ENCODE measurements at places on chromosomes 1 and 21.

- DNase-seq: no peak
Observed at GRCh38 chr1:202561726-202562443, 148.4 kb downstream of the SYT2 start.

GRCh38 chr1:51551081-51551480 is 32.0 kb upstream of the EPS15 start:
- DNase-seq: no peak

DNA sequence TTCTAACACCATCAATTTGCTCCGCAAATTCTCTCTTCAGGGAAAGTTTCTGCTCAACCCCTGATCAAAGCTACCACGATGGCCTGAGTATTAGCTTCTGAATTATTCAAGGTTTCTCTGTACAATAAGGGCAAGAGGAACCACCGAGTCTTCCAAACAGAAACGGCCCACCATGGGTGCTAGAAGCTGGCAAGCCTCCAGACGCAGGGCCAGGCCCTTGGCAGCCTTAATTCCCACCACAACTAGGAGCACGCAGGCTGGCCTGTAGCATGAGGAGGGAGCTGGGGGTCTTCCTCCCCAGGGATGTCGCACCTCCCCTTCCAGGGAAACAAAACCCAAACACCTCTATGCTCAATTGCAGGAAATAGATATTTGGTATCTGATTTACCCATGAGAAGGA is 11.1 kb downstream of the RSPH1 start:
- DNase-seq: no peak

DNA sequence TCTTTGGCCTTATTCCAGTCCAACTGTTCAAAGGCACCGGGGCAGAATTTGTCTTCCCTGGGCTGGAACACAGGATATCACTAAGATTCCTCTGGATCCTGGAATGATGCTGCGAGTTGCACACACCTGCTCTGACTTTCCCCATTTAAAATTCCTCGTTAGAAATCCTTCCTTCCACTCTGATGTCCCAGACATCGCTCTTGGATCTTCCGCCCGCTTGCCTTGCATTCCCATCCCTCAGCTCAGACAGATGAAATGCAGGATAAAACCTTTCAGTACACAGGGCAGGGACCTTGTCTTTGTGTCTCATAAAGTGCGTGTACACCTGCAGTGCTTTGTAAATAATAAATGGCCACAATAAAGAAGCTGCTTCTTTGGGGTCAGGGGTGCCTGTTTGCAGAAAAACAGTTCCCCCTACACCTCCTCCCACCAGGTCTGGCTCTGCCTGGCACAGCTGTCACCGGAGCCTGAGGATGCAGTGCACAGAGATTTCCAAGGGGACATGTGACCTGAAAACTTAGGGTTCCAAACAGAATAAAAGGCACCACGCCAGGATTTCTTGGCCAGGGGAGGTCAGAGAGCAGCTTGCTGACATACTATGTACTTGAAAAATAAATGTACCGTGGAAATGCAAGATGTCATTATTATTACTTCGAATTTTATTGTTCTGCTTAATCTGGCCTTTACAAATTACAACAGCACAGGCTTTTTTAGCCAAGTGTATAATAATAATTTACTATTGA is 62.9 kb upstream of the SYT6 start:
- no peak for DNase-seq

DNA sequence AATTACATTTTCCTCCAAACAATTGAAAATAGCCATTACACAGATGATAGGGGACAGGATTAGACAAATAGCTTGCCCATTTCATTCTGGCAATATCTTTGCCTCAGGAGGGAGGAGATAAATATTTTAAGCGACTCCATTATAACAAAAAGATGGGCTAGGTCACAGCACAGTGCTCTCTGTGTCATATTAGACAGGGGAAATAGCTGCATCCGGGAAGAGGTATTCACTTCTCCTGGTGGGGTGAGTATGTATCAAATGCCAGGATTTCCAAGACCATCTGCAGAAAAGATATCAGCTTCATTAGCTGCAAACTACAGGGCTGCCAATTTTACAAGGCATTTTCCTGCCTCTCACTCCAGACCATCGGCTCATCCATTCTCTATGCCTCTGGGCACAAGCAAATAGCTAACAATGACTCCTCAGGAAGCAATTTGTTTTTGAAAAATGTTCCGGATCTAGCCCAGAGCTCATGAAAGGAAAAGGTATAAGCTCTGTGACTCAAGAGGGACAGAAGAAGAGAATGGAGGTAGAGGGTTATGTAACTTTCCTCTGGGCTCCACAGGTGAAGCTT is 41.9 kb upstream of the ANGPTL7 start:
- no peak for DNase-seq

GRCh38 chr1:203937678-203938330 is 76.4 kb downstream of the SNRPE start:
- no peak for DNase-seq

- DNase-seq: no peak
Observed at GRCh38 chr1:80143361-80143760, 1136.8 kb upstream of the ADGRL4 start.

- DNase-seq: no peak
Observed at GRCh38 chr21:45099571-45099970, 25.2 kb downstream of the ADARB1 start.

DNA sequence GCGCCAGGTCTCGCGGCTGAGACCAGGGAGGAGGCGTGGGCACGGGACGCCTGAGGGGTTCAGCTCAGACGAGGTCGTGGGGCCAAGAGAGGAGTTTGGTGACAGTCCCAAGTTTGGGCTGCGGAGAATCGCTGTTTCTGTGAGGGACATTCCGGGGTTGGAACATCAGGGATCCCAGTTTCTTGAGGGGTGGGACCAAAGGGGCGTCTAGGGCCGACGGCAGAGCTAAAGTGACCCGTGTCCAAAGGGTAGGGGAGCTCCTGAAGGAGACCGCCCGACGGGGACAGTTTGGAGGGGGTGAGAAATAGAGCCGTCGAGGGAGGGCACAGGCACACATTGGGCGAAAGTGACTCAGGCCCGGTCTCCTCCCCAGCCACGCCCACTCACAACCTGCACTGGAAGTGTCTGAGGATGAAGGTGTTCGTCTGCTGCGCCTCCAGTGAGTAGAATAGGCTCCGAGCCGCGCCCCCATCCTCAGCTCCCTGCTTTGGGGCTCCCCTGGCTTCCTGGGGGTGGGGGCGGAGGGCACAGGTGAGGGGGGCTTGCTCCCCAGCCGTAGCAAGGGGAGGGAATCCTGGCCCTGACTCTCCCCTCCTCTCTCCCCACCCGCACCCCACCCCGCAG is 7.0 kb downstream of the EFNA3 start:
- DNase-seq: no peak

- DNase-seq: no peak
Observed at GRCh38 chr1:118322331-118322730, 137.3 kb upstream of the SPAG17 start.

GRCh38 chr1:75170981-75171380 is 36.8 kb downstream of the LHX8 start:
- DNase-seq: no peak

GRCh38 chr1:42934541-42935312 is 23.9 kb downstream of the SLC2A1 start:
- no peak for DNase-seq

- peak; percentile 52 for DNase-seq
Observed at GRCh38 chr1:216075339-216075738, 347.9 kb downstream of the USH2A start.

GRCh38 chr1:101128211-101128727 is 102.7 kb upstream of the DPH5 start:
- DNase-seq: no peak

GRCh38 chr1:202323731-202324130 is 18.0 kb downstream of the UBE2T start:
- DNase-seq: no peak

DNA sequence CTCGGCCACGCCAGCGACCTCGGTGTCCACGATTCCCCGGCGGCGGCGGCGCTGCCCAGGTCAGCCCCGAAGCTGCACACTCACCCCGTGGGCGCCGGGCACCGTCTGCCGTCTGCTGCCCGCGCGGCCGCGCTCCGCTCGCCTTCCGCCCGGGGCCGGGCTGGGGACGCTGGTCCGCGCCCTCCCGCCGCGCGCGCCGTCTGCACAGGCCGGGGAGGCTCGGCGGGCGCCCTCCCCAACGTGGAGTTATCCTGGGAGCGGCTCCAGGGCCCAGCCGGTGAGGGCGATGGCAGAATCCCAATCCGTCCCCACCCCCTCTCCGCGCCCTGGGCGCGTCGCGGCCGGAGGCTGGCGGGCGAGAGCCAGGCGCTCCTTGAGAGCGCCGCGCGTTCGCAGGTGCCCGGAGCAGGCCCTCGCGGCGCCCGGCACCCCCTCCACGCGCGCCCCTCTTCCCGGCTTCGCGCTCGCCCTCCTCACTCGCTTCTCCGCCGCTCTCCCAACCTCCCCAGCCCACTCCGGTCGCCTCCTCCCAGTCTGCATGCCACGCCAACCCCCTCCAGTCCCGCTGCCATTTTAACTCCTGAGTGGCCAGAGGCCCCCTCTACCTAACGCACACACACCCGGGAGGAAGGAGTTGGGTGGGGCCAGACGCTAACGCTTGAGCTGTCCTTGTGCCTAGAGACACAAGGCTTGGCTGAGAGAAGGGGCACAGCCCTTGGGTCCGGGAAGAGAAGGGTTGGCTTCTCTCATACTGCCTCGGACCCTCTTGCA is at the start of gene LRRN2:
LRRN2 (minus strand) TSS at position 503 of the 771 bp plus-strand sequence. CDS start 65,746 bp downstream, outside the sequence.
- no peak for DNase-seq

DNA sequence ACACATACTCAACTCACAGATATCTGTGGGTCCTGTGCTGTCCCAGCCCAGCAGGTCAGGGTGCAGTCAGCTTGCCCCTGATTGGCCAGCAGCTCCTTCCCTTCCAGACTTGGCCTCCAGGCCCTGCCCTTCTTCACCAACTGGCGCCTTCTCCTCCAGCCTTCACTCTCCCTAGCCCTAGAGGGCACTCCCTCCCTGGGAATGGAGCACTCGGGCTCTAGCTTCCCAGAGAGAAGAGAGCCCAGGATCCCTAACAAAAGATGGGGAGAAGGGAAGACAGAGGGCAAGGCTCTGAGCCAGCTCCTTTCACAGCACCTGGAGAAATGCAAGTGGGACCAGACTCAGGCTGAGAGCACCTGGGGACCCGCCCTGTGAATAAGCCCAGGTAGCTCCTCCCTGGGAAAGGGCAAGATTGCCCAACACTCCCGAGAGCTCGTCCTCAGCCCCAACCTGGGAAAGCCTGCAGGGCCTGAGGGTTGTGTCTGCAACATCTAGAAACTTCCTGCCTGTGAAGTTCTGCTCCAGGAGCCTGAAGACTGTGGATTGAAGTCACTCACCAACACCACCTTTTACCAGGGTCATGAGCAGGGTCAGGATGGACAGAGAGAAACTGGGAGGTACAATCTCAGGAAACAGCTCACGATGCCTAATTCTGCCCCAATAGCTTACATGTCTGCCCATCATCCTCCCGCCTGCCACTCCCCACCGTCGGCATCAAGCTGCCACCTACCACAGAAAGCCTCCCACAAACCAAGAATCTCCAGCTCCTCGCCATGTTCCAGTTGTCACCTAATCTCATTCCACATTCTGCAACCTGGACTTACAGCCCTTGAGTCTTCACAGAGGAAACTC is at the start of gene PGLYRP4:
PGLYRP4 (minus strand) TSS at position 331 of the 852 bp plus-strand sequence. CDS start 909 bp downstream, outside the sequence.
- DNase-seq: no peak

- DNase-seq: no peak
Observed at GRCh38 chr1:227305894-227306626, 12.2 kb downstream of the CDC42BPA start.

Measured in HS-27A (cell line).